Stomach (tissue), 19 donors: ENCODE measurements at places on chromosomes 2 and 18.

- no peak for DNase-seq
Measured at GRCh38 chr2:135212757-135213156, 160.7 kb downstream of the RAB3GAP1 start.

DNA sequence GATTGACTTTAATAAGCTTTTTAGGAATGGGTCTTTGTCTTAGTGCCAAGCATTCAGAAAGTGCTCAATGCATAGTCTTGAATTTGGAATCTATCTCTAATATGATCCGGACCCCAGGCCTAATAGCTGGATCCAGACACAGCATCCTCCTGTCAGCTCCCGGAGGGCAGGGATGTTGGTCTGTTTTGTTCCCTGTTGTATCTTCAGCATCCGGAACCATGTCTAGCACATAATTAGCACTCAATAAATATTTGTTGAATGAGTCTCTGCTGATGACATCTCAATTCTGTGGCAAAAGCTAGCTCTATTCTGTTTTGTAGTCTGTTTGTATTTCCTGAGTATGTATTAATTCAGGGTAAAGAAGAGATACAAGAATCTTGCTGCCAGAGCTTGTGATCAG, 169.1 kb downstream of the DCDC2C start:
- DNase-seq = no peak

GRCh38 chr2:240162531-240162930, 22.1 kb upstream of the OTOS start:
- no peak for DNase-seq

GRCh38 chr2:8329660-8330622, 351.9 kb upstream of the ID2 start:
- DNase-seq = no peak

DNA sequence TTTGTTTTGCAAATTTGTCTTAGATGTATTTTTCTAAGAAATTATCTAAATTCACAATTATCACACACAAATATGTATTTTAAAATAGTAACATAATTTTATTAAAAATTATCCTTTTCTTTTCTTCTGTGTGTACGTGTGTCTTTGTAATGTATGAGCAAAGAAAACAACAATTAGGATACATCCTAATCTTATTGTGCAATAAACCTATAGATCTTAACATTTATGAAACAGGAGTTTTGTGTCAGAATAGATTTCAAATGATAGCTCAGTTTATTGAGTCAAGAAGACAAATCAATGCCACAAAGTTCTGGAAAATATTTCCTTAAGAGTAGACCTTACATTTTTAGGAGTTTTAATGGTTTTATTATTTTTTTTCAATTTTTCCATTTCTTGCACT, 212.2 kb downstream of the KCNJ3 start:
- DNase-seq = no peak

- no peak for DNase-seq
Measured at GRCh38 chr2:122743021-122743675, 987.7 kb downstream of the TSN start.

- DNase-seq = no peak
Measured at GRCh38 chr2:99692785-99693184, 203.0 kb upstream of the REV1 start.

GRCh38 chr2:89850481-89850880, 1159.0 kb downstream of the RPIA start:
- no peak for DNase-seq

DNA sequence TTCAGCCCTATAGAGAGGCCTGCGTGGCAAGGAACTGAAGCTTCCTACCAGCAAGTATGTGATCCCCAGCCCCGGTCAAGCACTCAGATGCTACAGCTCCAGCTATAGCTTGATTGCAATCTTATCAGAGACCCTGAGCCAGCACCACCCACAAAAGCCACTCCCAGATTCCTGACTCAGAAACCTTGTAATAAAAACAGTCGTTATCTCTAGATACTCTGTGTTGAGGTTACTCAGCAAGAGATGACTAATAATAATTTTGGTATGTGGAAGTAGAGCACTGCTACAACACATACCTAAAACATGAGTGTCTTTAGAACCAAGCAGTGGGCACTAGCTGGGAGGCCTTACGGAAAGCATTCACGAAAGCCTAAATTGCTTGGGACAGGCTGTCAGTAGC, 216.9 kb downstream of the UXS1 start:
- no peak for DNase-seq
